ENCODE measurements at places on chromosomes 4 and X. TPM values are rescaled to one million over a fixed set of nuclear protein-coding genes. Genes with fewer than 3 reads are reported as not detected.

USP17L19 gene
- total RNA-seq: not detected

LPAR4 gene
- total RNA-seq: not detected

DRP2 gene
- total RNA-seq: not detected

ZNF518B gene
- total RNA-seq: 23.2 TPM

RPS6KA6 gene
- total RNA-seq: 1.2 TPM

SRD5A3 gene
- total RNA-seq: 5.7 TPM

USP53 gene
- total RNA-seq: 28.9 TPM

PPEF2 gene
- total RNA-seq: not detected

BEND4 gene
- total RNA-seq: 3.7 TPM

STK32B gene
- 0.26 TPM for total RNA-seq

AMTN gene
- total RNA-seq: not detected

FGF5 gene
- total RNA-seq: not detected

RADX gene
- total RNA-seq: 5.8 TPM

USP26 gene
- total RNA-seq: not detected

CASP6 gene
- total RNA-seq: 14.0 TPM

MSN gene
- 323 TPM for total RNA-seq

FGD1 gene
- total RNA-seq: 3.5 TPM

ADH1B gene
- 45.3 TPM for total RNA-seq

STOX2 gene
- 42.8 TPM for total RNA-seq

SFRP2 gene
- total RNA-seq: not detected

TMEM47 gene
- 5.0 TPM for total RNA-seq

GABRA4 gene
- total RNA-seq: not detected

RHOXF2B gene
- total RNA-seq: not detected

PWWP3B gene
- total RNA-seq: not detected

NAP1L3 gene
- 4.9 TPM for total RNA-seq

GAGE12H gene
- total RNA-seq: not detected

C4orf51 gene
- not detected for total RNA-seq
